CD4-positive, alpha-beta T cell treated with Interleukin-6 for 4 hours (primary cell): ENCODE measurements at places on chromosomes 12 and 14.

DNA sequence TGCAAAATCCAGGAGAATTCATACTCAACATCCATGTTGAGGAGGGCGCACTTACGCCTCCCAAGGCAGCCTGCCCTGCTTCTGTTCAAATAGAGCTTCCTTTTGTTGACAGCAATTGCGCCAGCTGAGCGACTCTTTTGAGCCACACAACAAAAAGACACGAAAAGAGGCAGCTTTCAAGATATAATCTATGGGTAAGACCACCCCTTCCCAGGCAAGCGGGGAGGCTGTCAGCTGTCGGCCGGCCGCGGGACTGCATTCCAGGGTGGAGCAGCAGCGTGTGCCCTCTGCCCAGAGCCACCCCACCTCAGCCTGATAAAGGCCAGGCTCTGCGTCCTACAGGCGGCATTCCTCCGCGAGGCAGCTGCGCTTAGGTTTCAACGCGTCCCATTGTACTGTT is 15.8 kb upstream of the STAB2 start:
- DNase-seq = no peak

DNA sequence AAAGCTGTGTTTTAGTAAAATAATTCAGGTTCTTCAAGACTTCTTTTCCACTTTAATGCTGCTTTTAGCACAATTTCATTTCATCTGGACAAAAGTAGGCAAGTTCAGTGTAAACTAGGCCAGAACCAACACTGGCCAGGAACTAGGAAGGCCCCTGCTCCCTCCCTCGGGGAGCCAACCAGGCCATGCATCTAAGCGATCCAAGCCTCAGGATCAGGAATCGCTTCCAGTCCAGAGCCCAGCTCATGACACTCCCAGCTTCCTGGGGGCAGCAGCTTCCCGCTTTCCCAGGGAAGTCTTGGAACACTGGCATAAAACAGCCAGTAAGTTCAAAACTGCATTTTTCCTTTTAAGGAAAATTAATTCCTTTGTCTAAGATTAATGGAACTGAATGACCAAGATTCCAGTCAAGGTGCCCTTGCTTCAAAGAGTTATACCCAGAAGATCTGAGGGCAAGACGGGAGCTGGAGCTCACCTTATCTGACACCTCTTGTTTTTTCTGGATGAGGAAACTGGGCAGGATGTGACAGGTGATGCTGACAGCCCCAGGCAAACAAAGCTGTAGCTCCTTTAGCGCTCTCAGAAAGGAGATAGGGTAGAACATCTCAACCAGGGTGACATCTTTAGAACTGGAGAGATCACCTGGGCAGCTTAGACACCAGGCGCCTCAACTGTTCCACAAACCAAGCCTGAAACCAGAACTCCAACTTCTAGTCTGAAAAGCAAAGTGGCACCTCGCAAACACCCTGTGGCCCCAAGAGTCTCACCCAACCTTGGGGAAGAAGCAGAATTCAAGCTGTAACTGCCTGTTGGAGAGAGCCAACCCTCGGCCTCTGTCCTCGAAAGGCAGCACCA is 61.4 kb upstream of the PNMA1 start:
- no peak for DNase-seq

GRCh38 chr12:100463661-100464060 is 10.0 kb upstream of the NR1H4 start:
- DNase-seq = no peak

DNA sequence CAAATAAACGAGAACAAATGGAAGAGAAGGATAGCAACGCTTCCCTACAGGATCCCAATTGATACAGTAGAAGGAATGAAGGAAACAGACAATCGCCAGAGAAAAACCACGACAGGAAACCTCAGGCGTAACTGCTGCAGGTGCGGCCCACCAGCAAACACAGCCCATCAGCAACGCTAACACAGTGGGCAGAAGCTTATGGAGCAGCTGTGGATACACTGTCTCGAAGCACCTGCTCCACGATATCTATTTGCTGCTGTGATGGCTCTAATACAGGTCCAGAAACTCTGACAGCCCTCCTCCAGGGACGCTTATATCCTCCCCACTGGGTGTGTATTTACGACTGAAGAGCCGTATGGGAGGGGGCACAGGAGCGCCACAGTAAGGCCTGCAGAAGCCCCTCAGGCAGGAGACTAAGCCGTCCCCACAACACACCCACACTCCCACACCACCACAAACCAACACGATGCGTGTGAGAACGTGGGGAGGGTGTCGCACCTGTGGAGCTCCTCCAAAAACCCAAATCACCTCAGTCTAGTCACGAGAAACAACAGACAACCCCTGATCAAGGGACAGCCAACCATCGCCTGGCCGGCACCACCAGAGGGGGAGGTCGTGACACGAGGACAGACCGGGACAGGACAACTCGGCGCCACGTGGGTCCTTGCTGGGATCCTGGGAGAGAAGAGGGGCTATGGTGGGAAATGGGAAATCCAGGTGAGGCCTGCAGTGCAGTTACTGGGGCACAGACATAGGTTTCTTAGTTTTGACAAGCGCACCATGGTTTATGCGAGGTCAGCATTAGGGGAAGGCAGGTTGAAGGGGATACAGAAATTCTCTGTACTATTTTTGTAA is 24.0 kb downstream of the POLE start:
- no peak for DNase-seq

GRCh38 chr12:22242726-22243125 is 91.8 kb downstream of the ST8SIA1 start:
- no peak for DNase-seq

DNA sequence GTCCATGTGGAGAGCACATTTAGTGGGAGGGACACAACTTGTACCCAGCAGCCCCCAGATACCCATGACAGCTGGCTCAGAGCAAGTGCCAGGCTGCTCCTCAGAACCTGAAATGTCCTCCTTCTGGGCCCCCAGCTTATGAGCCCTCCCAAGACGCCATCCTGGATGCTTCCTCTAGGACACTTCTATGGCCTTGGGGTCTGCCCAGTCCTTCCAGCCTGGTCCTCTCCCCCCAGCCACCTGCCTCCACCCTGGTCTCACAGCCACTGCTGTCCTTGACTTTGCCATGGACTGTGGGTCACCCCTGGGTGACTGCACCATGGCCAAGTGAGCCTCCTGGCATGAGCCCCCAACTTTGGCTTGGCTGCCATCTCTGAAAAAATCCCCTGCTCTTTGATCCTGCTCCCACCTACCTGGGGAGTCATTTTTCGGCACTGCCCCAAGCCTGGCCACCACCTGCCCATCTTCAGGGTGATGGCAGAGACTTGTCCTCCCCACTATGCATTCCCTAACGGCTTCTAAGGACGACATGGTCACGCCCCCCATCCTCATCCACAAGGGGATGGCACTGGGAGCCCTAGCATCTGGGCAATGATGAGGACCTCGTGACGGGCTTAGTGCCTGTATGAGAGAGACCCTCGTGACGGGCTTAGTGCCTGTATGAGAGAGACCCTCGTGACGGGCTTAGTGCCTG is 323.7 kb downstream of the TMEM121 start:
- no peak for DNase-seq

DNA sequence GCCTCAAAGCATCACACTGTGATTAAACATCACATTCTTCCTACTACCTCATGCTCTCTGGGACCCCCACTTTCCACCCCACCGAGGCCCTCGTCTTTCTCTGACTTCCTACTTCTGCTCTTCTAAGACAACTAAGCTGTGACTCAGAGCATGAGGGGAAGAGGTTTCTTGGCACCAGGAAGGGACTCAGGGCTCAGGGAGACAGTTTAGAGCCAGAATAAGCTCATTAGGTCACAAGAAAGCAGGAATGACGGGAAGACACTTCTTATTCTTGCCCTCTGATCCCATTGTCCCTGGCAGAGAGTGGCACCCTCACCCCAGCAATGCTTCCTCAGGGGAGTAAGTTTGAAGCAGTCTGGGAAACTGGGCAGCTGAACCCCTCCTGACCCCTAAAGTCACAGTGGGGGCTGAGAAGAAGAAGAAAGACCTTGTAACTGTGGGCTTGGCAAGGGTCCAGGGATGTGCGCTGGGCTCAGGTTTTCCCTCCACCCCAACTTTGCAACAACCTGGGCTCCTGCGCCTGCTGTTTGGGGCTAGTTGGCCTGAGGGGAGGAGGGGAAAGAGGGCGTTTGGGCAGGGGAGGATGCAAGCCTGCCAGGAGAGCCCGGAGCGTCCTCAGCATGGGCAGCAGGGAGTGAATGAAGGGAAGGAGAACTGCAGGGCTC is 64.6 kb upstream of the ACTN1 start:
- DNase-seq = no peak

DNA sequence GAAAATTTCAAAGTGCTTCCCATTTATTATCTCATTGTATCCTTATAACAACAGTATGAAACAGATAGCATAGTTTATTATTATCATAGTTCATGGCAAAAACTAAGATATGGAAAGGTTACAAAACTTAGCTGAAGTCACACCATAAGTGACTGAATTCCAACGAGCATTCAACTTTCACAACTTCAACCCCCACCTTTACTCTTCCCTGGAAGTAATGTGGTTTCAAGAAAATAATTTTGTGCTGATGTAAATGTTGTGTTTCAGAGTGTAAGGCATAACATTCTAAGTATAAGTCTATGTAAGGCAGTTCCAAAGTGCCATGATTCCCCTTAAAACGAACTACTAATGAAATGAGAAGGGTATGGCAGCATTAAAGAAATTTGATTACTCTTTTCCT is 454.5 kb downstream of the BCAT1 start:
- no peak for DNase-seq

- DNase-seq = no peak
These were observed 61.6 kb downstream of the KSR2 start for GRCh38 chr12:117907108-117907689.
